ENCODE measurements at places on chromosomes 4 and X.

DNA sequence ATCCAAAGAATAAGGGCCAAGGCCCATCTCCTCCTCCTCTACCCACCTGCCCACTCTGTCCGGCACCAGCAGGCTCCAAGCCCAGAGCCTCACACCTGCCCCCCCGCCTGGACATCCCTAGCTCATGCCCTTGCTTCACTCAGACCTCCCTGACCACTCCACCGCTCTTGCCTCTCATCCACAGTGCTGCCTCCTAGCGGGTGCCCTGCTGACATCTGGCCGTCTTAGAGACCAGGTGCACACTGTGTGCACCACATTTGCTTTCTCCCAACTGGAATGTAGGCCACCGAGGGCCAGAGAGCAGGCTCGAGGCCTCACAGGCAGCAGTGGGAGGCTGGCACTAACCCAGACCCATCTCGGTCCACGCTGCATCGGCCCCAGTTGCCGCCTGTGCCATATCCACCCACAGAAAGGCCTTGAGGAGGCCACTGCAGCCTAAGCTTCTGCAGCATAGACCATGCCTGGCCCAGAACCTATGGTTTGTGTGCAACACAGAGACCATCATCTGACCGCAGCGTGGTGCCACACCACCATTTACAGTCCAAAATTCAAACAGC is 13.5 kb downstream of the LETM1 start:
- DNase-seq: no peak

- no peak for DNase-seq
These were observed at the start of gene MMRN1 for GRCh38 chr4:89894649-89895550. Gene MMRN1 (plus strand): TSS chr4:89894854. CDS start chr4:89894972, 118 bp downstream.

GRCh38 chr4:120066517-120067340 is at the start of gene MAD2L1:
Gene MAD2L1 (minus strand): TSS chr4:120066848. CDS start chr4:120066734, 114 bp downstream.
- DNase-seq: peak; percentile 98

DNA sequence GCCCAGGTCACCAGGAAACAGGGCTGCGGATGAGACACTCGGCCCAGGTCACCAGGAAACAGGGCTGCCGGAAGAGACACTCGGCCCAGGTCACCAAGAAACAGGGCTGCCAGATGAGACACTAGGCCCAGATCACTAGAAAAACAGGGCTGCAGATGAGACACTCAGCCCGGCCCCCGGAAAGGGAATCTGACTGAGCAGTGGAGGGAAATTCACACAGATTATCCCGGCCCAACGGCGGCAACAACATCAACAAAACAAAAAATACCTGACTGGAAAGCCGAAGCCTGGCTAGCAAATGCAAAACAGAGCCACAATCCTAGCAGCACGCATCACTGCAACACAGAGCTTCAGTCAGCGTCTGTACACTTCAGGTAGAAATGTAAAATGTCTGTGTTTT is 20.7 kb downstream of the AFAP1 start:
- no peak for DNase-seq

- DNase-seq: no peak
These were observed 14.5 kb upstream of the CAPN6 start for GRCh38 chrX:111284631-111285293.

- DNase-seq: no peak
These were observed 39.8 kb upstream of the NAP1L5 start for GRCh38 chr4:88737307-88737941.

DNA sequence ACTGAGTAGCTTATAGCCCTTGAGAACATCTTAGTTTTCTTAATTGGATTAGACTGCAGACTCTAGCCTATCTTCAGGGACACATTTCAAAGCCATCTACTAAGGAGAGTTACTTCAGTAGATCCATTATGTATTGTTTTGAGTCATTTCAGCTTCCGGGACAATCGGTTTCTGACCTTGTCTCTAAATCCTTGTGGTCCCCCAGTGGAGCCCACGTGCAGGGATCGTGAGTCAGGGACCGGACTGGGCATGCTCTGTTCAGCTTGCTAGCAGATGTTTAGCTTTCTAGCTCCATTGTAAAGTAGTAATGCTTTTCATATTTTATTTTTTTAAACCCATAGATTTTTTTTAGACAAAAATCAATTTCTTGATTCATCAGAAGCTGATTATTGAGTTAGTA is 211.9 kb upstream of the PRPS2 start:
- no peak for DNase-seq

GRCh38 chr4:36313301-36313700 is 31.9 kb downstream of the DTHD1 start:
- DNase-seq: no peak

DNA sequence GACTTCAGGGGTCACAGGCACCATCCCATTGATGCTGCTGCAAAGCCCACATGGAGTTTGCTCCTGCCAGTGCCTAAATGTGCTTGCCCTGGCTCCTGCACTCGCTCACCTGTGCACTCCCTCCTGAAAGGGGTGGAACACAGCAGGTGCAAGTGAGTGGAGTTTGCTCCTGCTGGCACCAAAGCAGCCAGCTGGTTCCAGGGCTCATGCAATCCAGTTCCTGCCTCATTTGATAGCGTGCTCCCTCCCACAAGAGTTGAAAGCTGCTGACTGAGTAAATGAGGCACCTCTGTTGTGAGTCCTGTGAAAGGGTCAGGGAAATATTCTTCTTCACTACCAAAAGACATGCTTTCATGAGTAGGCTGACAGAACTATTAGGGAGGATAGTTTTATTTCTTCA is 30.5 kb downstream of the CXCL8 start:
- DNase-seq: no peak

- DNase-seq: no peak
These were observed 69.7 kb upstream of the NUDT6 start for GRCh38 chr4:122992057-122992456.

DNA sequence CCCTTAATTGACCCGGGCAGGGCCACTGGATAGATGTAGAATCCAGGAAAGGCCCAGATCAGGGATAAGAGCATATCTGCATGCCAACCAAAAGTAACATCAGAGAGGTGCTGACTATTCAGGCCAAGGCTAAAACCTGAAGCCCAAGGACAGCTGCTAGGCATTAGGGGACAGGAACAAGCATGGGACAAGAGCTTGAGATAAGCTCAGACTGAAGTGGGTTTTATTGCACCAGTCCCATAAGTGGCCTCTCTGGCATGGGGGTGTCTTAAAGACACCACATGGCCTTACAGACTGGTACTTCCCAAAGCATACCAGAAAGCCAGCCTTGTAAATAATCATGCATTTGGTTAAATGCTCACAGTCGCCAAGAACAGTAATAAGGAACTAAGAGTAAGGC is 376.1 kb downstream of the FBXW7 start:
- no peak for DNase-seq

DNA sequence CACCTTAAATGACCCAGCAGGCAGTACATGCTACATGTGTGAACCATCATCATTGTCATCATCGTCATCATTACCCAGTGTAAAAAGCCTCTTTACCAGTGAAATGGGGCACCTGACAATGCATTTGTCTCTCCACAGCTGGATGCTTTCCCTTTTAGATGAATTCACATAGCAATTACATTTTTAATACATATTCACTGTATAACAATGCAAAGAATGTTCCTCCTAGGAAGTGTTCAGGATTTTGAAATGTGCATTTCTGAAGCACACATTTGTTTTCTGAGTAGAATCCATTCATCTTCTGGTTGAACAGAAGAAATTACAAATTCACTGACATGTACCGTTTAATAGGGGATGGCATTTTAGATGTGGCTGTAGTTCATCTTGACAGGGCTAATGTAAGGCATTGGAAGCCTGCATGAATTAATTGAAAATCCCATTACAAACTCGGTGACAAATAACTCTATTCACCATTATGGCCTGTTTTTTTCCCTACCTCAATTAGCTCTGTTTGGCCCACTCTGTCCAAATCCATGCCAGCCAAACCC is 111.1 kb downstream of the SH3RF1 start:
- no peak for DNase-seq

DNA sequence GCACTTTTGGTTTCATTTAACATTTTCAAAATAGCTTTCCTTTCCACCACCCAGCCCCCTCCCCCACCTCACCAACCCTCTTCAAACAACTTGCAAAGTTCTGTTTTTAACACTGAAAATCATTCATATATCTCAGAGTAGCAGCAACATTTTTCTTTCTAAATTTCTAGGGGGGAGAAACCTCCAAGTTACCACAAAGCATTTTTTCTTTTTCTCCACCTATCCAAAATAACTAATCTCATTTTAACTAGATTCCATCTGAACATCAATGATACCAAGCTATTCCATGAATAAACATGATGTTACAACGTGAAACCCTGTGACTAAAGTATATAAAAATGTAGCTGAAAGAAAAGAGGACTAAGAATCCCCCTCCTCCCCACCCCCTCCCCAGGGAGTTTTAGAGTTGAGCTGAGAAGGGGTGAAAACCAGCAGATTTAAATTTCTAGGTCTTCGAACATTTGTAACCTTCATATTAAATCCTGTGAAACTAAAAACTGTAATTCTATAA is 5.2 kb downstream of the LDB2 start:
- DNase-seq: no peak

DNA sequence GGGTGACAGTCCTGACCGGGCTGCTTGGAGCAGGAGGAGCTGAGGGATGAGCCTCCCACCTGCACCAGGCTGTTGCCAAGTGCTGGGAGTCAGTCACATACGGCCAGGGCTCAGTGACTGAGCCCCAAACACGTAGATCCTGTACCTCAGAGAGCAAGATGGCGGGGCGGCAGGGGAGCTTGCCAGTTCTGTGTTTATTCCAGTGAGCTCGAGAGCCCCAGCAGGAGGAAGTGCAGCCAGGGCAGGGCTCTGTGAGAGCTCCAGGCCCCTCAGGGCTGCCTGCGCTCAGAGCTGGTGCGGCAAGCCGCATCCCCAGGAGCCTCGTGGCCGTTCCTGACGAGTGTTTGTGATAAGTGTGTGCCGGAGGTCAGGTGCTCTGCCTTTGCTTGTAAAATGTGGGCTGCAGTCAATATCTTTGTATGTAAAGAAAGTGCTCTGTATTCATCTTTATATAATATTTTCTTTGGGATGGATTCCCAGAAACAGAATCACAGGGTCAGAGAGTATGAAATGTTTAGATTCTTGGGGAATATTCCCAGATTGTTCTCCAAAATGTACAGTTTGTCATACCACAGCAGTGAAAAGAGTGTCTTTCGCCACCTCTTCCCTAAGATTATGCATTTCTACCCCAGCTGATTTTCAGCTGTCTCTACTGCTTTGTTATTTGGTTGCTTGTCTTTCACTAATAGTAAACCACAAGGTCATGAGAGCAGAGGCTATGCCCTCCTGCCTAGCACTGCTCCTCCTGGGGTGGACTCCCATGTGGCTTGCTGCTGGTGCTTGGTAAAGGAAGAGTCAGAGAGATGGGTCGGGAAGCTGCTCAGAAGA is 50.3 kb downstream of the NELFA start:
- no peak for DNase-seq

GRCh38 chr4:79185526-79186045 is 140.3 kb downstream of the NAA11 start:
- no peak for DNase-seq

DNA sequence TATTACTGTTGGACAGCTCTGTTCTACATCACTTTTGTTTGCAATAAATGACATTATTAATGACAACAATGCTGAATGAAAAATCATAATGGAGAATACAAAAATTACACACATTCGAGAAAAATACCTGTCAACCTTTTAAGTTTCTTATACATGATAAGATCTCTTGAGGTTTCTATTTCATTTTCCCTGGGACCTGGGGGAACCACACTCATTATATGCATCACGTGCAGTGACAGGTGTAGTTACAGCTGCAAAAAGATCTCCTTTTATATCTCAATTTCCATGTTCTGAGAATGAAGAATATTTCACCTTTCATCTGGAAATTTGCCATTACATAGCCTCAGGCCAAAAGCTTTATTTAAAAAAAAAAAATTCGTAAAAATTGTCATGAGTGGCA is 1347.0 kb upstream of the AGA start:
- DNase-seq: no peak

DNA sequence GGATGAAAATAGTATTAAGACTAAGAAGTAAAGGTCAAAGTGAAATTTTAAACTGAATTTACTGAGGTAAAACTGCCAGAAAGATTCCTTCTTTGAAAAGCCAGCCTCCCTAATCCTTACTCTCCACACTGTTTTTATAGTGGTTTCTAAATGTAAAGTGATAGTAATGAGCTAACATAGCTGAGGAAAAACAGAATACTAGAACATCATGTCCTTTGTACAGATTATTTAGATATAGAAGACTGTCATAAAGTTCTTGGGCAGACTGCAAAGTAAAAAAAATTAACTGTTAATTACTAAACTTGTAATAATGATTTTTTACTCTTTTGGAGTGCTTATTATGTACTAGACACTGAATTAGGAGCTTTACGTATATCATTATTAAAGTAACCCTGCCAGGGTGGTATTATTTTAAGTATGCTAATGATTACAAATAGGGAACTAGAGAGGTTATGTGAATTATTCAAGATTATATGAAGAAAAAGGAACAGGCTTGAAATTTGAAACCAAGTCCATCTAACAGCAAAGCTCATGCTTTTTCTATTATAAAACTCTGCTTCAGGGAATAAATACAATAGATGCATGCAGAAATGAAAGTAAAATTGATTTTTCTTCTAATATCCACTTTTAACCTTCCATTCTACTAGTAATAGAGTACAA is 150.5 kb downstream of the TBCK start:
- DNase-seq: no peak

GRCh38 chr4:76784237-76784636 is 113.7 kb downstream of the SOWAHB start:
- DNase-seq: no peak

- DNase-seq: no peak
These were observed 40.5 kb upstream of the NKX1-1 start for GRCh38 chr4:1446502-1447386.

DNA sequence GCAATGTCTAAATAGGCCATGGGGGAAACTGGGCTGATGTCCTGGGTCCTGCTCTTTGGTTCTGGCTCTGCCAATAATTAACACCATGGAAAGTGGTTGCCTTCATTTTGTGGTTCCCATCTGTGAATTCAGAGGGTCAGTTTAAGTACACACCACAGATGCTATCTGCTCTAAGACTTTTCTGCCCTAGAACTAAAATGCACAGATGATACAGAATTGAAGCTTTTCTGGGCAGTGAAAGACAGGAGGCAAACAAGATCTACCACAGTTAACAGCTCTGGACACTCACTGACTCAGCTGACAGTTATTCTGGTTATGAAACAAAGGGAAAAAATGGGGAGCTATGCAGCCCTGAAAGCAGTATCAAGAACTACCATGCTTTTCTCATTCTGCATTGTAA is 37.3 kb downstream of the APBB2 start:
- no peak for DNase-seq

DNA sequence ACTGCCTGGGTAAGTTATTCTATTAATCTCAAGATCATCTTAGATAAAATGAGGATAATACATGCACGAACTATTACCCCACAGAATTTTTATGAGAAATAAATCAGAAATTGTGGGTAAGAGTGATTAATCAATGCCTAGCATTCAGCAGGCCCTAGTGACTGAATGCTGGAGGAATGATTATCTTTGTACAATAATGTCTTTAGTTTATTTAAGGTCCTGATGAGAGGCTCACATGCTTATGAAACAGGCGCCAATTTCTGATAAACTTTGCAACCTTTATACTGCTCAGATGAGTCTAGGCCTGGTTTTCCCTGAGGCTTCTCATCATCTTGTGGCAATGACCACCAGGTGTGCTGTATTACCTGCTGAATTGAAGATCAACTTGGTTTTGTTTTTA is 27.8 kb upstream of the BMP2K start:
- no peak for DNase-seq

GRCh38 chr4:15034071-15034764 is 31.9 kb downstream of the CPEB2 start:
- DNase-seq: no peak

- DNase-seq: no peak
These were observed 18.4 kb upstream of the STAG2 start for GRCh38 chrX:123943074-123943473.

- no peak for DNase-seq
These were observed 92.3 kb downstream of the REPS2 start for GRCh38 chrX:17038681-17039161.

GRCh38 chrX:132041015-132041414 is 17.9 kb downstream of the STK26 start:
- DNase-seq: no peak
